ENCODE measurements at places on chromosomes 16 and 17.

DNA sequence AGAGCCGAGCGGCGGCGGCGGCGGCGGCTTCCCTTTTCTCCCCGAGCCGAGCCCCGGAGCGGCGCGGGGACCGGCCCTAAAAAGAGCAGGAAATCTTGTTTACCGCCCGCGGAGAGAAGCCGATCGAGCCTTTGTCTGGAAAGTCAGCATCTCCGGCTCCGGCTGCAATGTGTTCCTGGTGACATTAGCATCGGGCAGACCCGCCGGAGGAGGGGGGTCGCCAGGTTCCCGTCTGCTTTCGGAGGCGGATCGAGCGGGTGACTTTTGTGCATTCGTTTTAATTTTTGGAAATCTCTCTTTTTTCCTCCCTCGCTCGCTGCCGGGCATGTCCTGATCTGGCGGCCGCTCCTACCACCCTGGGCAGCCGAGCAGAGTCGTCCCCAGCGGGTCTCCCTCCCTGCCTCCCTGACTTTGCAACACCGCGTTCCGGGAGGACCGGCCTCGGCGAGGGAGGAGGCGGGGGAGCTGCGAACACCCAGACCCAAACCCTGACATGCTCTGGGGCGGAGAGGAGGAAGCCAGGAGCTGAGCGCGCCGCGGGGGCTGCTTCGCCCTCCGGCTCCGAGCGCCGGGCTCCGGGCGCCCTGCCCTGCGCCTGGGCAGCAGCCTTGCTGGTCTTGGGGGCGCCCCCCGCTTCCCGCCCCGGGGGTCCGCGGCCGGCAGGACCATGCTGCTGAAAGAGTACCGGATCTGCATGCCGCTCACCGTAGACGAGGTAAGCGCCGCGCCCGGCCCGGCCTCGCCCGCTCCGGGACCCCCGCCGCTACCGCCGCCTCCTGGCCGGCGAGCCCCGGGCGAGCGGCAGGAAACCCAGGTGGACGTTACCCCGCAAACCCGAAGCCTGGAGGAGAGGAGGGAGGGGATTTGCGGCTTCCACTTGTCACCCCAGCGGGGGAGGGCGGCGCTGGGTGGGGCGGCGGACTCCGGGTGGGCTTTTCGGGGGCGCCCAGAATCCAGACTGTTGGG, 690 bp downstream of the PITPNC1 start:
- DNase-seq = no peak

DNA sequence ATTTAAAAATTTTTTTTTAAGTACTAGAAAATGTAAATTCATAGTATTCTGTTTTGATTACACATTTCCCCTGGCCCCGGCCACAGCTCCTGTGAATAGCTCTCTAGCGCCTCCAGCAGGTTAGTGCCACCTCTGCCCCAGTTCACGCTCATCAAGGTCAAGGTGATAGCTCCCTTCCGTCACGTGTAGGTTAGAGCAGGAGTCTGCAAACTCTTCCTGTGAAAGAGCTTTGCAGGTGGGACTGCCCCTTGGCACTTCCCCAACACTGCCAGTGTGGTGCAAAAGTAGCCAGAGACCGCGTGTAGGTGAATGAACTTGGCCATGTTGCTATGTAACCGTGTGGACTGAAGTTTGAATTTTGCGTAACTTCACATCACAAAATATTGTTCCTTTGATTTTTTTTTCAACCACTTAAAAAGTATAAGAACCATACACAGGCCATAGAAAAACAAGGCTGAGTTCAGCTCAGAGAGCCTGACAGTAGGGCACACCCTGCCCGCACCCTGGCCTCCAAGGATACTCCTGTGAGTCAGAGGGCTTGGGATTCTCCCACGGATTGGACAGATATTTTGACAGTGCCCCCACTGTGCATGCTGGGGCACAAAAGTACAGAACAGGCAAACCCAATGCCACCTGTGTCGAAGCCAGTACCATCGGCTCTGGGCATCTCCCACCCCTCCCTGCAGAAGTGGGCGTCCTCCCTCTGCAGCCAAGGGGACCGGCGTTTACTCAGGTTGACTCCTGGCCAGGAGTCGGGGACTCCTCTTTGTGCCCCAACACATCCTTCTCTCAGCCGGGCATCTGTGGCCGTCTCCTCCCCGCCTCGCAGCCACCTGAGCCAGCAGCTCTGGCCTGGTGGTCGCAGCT, 92.0 kb upstream of the CHMP6 start:
- no peak for DNase-seq

DNA sequence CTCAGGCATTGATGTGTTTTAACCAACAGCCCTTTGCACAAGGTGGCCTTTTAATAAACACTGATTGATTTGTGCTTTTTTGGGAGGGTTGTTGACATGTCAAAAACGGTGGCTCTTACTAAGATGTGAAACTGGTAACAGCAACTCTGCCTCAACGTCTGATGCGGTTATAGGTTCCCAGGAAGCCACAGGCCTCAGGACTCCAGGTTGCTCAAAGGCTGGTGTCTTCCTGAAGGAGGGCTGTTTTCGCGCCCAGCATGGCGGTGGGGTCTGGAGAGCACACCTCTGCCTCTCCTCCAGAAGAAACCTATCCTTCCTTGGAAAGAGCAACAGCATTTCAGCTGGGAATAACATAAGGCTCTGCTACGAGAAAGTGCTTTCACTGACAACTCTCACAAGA, 187.5 kb downstream of the IRF8 start:
- DNase-seq = no peak

DNA sequence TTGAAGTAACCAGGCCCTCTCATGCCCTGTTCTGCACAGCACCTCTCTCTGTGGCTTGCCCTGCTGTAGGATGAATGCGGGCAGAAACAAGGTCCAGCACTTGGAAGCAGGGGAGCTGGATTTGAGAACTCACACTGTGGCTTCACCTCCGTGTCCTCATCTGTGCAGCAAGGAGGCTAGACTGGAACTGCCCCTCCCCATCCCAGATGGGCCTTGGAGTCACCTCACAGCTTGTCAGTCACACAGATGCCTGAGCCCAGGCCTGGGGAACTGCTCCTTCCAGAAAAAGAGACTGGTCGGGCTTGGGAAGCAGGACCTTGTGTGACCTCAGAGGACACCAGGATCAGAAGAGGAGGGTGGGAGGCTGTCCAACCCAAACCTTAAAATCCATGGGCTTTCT, 180.8 kb downstream of the CCT6B start:
- DNase-seq = no peak

DNA sequence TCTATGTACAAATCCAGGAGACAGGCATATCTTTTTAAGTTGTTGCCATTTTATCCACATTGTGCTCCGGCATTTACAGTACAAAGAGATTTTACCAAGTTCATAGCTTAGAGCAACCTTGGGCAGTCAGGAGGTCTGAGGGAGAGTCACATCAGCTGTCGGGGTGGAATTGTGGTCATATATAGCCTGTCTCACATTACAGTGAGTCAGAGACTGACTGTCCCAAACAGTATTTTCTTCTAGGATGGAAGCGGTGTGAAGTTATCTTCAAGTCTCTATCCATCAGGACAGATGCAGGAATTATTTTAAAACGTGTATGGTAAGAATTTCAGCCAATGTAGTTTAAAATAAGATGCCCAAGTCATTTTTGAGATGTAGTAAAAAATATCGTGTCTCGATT, 53.0 kb downstream of the GPRC5B start:
- no peak for DNase-seq

GRCh38 chr16:67157892-67158635, 1.6 kb downstream of the TRADD start:
- DNase-seq = no peak

- no peak for DNase-seq
These were observed 76.2 kb upstream of the DNAH17 start for GRCh38 chr17:78653382-78653781.

DNA sequence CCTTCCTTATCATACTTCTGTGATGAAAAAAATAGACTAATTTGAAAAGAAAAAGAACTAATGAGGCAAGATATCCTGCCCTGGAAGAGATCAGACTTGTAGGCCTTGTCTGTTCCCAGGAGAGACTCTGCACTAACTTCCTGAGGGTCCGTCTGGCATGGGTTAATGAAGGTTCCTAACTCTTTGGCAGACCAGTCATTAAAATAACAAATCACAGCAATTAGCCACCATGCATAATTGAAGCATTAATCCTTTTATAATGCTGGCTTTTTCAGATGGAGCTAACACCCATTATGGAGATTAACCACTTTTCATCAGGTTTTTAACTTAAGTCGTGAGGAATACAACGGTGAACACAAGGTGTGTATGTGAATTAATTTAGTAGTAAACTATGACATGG, 10.4 kb upstream of the KRT10 start:
- no peak for DNase-seq
